Airway epithelial cell (primary cell): ENCODE measurements at places on chromosomes 5 and 9. TPM values are rescaled to one million over a fixed set of nuclear protein-coding genes. Genes with fewer than 3 reads are reported as not detected.

The KCNIP1 gene
- total RNA-seq = not detected in 2 replicates

The IFNK gene
- not detected in 2 replicates for total RNA-seq

The JAKMIP2 gene
- 0.14 TPM in 2 replicates for total RNA-seq

The SLC36A2 gene
- total RNA-seq = not detected in 2 replicates

The FOXI1 gene
- not detected in 2 replicates for total RNA-seq

The SUSD3 gene
- not detected in 2 replicates for total RNA-seq

The G3BP1 gene
- 124 and 140 TPM in 2 replicates for total RNA-seq

The NTNG2 gene
- 0.07 TPM in 1 of 2 replicates, not detected in the other for total RNA-seq

The SPATA31C1 gene
- total RNA-seq = not detected in 2 replicates

The PDZD2 gene
- total RNA-seq = 4.7 and 5.9 TPM in 2 replicates

The WNK2 gene
- 0.23 and 0.71 TPM in 2 replicates for total RNA-seq

The PTPRD gene
- 0.23 and 0.28 TPM in 2 replicates for total RNA-seq

The GGTA1 gene
- total RNA-seq = 0.14 TPM in 1 of 2 replicates, not detected in the other

The PCSK5 gene
- 2.8 and 3.1 TPM in 2 replicates for total RNA-seq

The EPB41L4A gene
- total RNA-seq = 4.7 and 29.8 TPM in 2 replicates

The P4HA2 gene
- 58.1 and 59.9 TPM in 2 replicates for total RNA-seq

The SPINK13 gene
- total RNA-seq = not detected in 2 replicates

The EDIL3 gene
- 2.0 and 2.9 TPM in 2 replicates for total RNA-seq
